Activated CD4-positive, alpha-beta T cell treated with anti-CD3 and anti-CD28 coated beads, Interleukin-2, Interleukin-6, amounts not matched to agents 100 ng/mL and 50 ng/mL, durations not matched to agents 16 hours and 8 hours (primary cell): ENCODE measurements at places on chromosomes 7 and 10.

- no peak for DNase-seq
Measured at GRCh38 chr10:66982792-66983474, 57.1 kb downstream of the LRRTM3 start.

DNA sequence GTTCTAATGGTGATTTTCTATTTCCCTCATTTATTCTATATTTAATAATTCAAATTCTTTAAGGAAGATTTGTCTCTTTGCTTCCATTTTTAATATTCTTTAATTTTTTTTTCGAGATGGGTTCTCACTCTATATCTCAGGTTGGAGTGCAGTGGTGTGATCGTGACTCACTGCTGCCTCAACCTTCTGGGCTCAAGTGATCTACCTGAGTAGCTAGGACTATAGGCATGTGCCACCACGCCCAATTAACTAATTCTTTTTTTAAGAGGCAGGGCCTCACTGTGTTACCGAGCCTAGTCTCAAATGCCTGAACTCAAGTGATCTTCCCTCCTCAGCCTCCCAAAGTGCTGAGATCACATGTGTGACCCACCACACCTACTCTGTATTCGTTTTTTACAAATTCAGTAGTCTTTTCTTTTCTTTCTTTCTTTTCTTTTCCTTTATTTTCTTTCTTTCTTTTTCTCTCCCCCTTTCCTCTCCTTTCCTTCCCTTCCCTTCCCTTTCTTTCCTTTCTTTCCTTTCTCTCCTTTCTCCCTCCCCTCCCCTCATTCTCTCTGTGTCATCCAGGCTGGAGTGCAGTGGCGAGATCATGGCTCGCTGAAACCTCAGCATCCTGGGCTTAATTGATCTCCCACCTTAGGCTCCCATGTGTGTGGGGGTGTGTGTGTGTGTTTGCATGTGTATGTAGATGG lies 323.1 kb downstream of the ADK start:
- DNase-seq, result no peak

GRCh38 chr7:30240106-30240800 lies 44.1 kb upstream of the ZNRF2 start:
- DNase-seq, result no peak

DNA sequence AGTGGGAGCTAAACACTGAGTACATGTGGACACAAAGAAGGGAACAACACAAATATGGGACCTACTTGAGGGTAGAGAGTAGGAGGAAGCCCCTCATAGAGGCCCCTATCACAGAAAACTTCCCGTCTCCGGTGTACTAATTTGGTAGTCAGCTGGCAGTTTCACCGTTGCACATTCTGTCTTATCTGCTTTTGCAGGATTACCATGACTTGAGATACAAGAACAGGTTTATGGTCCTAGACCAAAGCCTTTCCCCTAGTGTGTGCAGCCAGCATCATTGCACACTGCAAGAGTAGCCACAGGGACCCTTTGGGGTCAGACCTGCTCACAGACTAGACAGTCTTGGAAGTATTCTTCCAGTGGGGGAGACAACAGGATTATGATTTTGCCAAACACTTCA lies 5.9 kb upstream of the IFIT1B start:
- no peak for DNase-seq

DNA sequence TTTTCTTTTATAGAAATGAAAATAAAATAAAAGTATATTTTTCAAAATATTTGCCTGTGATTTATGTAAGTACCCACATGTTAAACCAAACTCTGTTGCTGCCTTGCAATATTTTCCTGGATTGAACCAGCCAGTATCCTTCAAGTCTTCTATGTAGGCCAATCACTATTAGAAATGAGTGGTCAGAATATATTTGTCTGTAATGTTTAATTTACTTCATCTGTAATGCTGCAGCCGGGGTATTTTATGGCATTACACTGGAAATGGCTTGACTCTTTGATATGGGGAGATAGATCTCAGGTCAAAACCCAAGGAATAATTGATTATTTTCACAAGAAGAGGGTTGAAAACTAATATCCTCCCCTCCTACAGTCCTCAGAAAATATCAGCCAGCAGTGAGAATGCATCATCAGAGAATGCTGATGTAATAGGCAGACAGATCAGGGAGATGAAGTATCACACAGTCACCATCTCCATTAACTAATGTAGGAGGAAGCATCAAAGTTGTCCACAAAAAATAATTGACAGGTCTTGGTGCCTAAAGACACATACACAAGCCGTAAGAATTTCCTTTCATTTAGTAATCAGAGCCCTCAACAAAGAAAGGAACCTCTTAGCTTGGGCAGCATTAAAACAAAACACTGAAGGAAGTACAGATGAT lies 82.5 kb downstream of the VWDE start:
- no peak for DNase-seq

DNA sequence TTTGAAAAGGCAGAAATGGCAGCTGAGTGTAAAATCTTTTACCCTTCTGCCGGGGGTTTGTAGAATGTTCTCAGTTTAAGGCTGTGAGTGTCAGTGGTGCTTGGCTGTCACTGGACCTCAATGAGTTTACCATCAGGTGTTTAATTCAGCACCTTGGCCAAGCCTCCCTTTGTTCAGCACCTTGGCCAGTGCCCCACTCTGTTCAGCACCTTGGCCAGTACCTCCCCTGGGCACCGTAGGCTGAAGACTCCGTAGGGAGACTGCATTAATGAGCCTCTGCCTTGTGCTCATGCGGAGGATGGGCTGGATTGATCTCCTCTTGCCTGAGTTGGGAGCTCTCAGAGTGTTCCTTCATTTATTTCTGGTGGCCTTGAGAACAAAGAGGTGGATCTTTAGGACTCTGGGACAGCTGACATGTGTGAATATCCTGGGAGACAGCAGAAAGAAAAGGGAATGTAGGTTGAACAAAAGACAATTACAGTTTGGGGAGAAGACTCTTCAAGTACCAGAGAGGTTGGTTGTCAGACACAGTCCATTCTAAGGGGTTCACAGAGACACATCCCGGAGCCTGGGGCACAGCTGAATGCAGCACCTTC lies 1.6 kb downstream of the FAM24A start:
- DNase-seq, result peak; percentile 49

DNA sequence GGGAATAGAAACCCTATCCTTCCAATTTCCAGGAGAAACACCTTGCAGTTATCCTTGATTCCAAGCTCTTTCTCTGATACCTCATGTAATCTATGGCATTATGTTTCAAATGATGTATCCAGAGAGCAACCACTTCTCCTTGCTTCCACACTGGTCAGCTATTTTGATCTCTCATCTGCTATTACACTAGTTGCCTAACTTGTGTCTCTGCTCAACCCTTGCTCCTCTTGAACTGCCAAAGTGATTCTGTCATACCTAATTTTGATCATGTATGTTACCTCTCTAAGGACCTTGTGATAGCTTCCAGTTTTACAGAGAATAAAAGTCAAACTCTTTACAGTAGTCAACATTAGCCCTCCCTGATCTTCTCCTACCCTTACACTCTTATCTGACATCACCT lies 90.4 kb downstream of the KCND2 start:
- no peak for DNase-seq

- no peak for DNase-seq
Measured at GRCh38 chr10:33965795-33966581, 631.5 kb upstream of the NRP1 start.

DNA sequence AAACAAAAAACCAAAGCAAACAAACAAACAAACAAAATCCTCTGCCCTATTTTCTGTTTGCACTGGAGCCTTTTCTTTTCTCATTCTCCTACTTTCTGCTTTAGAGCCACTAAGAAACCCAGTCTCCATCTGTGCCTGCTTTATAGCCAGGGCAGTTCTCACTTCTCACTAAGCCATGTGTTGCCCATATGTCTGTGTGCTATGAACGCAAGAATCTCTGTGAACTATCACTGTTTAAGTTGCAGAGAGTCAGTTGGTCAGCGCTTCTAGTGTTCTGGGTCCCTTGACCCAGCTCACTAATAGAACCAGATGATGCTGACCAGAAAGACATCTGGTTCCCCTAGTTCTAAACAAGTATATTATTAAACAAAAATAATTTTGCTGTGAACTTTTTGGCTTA lies 81.4 kb downstream of the FAM185A start:
- DNase-seq, result no peak

DNA sequence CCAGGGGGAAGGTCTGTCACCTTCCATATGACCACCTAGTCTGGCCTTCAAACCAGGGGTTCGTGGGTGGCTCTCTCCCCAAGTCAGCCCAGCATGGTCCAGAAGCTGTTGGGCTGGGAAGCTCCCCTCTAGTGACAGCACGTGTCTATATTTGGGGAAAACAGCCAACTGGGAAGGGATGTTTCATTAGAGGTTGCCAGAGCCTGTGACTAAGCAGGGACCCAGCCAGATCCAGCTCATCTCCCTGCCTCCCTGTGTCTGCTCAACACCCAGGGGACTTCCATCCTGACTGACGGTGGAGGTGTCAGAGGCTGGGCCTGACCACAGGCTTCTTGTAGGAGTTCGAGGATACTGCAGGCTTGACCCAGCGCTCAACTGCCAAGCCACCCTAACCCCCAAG lies 10.5 kb downstream of the STYXL1 start:
- DNase-seq, result no peak

DNA sequence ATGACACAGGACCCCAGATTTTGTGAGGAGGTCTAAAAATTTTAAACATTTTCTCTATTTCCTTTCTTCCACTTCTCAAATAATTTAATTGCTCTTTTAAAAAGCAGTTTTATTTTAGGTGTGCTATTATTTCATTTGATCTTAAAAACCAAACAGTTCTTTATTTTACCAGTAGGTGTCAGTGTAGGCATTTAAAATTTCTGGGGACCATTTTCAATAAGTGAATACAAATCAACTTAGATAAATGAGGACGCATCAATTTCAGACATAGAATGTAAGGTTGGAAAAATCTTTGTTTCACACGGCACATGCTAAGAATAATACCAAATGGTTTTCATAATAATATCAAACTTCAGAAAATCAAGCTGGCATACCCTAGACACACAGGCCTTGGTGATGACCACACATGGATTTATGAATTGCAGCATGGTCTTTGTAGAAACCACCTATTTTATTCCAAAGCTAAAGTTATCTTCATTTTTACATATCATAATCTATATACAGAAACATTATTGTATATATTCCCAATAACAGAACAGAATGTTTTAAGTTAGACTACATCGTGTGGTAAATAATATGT lies 127.6 kb upstream of the SLC26A5 start:
- DNase-seq, result peak; percentile 27

- no peak for DNase-seq
Measured at GRCh38 chr7:151896486-151896885, 19.6 kb upstream of the PRKAG2 start.

DNA sequence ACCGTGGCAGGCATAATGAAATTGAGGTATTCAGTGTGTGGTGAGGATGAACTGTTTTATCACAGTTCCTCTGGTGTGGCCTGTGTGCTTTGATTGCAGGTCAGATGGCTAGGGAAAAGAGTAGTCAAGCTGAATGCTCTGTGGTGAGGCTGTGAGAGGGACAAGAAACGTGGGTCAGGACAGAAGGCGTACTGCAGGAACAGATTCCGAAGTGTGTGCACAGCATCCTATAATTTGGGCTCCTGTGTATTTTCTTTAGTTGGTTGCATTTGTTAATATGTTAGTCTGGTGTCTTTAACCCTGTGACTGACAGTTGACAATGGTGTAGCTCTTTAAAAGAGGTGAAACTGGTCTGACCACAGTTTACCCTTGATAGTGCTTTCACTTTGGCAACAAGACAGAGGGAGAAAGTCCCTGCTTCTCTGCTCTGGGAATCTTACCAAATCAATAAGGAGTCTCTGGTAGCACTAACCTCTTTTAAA lies 76.5 kb downstream of the AUTS2 start:
- DNase-seq, result no peak

DNA sequence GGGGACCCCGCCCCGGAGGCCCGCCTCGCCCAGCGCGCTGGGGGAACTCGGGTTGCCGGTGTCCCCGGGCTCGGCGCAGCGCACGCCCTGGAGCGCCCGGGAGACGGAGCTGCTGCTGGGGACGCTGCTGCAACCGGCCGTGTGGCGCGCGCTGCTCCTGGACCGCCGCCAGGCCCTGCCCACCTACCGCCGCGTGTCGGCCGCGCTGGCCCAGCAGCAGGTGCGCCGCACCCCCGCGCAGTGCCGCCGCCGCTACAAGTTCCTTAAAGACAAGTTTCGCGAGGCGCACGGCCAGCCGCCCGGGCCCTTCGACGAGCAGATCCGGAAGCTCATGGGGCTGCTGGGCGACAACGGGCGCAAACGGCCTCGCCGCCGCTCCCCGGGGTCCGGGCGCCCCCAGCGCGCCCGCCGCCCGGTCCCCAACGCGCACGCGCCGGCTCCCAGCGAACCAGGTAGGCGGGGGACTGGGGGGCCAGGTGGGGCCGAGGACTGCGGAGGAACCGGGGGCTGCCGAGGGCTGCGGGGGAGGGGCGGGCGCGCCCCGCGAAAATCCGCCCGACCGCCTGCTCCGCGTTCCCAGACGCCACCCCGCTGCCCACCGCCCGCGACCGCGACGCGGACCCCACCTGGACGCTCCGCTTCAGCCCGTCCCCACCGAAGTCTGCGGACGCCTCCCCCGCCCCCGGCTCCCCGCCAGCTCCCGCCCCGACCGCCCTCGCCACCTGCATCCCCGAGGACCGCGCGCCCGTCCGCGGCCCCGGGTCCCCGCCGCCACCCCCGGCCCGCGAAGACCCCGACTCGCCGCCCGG lies 574 bp downstream of the UTF1 start:
- peak; percentile 14 for DNase-seq

GRCh38 chr7:79608005-79608404 lies 154.5 kb upstream of the MAGI2 start:
- no peak for DNase-seq

DNA sequence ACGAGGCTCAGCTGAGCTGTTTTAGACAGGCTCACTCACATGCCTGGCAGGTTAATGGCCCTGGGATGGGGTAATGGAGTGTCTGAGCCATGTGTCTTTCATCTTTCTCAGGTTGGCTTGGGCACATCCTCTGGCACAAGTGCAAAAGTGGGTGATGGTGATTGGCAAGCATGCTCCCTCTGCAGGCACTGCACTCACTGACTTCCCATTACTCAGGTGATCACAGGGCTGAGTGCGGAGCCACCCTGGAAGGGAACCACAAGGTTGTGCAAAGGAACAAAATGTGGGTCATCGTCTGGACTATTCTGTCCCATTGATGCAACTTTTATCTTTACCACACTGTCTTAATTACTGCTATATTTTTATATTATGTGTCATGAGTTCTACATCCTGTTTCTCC lies 244.1 kb upstream of the AKR1E2 start:
- DNase-seq, result no peak

DNA sequence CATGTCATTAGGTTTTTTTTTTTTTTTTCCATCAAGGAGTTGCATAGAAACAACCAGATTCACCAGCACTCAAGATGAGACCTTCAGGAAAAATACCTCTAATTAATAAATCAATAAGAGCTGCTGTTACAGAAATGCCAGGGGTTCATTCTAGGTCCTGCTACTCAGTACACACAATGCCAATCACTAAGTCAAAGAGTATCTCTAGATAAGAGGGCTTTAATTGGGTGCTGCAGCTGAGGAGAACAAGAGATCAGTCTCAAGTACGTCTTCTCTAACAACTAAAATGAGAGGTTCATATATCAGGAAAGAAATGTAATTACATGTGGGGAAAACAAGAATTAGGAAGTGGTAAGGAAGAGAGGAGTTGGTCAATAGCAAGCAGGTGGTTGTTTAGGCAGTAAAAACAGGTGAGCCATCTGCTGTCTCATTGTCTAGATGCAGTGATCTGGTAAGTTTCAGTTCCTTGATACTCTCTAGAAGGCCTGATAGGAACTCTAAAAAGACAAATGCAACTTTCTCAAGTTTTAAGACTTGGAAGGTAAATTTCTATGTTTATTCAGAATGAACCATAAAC lies 272.9 kb upstream of the ZWINT start:
- no peak for DNase-seq
